ENCODE measurements at places on chromosomes 2 and 18. TPM values are rescaled to one million over a fixed set of nuclear protein-coding genes. Genes with fewer than 3 reads are reported as not detected.

- DNase-seq, result no peak
Observed at GRCh38 chr2:70399046-70399445, 97.2 kb upstream of the FAM136A start.

- no peak for DNase-seq
Observed at GRCh38 chr2:219772103-219772635, 144.7 kb downstream of the SLC4A3 start.

DNA sequence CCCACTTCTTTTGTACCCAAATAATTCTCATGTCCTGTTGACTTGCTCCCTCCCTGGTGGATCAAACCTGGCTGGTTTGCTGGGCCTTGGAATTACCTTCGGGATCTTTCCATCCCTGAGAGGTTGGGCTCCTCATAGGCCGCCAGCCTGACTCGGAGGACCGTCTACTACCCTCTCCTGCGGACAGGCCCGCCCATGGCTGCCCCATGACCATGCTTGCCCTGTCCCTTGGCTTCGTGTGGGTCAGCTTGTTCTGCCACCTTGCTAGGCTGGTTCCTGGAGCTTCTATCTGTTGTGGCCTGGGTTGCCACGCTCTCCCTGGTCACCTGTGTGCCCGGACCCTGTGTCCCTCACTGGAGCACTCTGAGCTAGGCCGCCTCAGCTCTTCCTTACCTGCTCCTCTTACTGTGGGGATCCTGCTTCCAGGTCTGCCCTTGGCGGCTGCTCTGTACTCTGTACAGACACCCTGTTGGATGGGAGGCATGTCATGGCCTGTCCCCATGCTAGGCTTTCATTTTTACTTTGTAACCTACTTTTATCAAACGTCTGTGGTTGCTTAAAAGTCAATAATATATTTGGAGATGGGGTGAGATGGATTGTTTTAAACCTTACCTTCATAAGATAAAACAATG is 29.7 kb upstream of the FHL2 start:
- DNase-seq, result no peak

- no peak for DNase-seq
Observed at GRCh38 chr2:128503399-128504245, 185.0 kb upstream of the HS6ST1 start.

DNA sequence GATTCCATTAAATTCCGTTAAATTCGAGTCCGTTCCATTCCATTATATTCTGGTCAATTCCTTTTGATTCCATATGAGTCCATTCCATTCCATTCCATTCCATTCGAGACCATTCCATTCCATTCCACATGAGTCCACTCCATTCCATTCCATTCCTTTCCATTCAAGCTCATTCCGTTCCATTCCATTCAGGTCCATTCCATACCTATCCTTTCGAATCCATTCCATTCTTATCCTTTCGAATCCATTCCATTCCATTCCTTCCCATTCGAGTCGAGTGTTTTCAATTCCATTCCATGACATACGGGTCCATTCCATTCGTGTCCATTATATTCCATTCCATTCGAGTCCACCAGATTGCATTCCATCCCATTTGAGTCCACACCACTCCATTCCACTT is 1127.4 kb downstream of the RPIA start:
- DNase-seq, result no peak

GRCh38 chr2:139155991-139156390 is 375.8 kb upstream of the NXPH2 start:
- no peak for DNase-seq

DNA sequence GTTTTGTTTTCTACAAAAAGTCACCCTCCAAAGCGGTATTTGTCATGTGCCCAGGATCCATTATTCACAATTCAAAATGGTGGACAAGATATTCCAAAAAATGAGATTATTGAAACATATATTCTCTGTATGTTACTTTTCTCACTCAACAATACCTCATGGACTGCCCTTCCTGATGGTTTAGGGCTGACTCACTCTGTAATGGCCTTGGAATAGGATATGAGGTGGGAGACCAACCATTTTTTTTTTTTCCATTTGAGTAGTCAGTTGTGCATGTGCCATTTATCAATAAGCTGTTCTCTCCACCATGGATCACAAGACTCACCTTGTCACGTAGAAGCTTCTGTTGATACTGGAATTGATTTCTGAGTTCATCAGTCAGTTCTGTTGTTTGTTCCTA is 64.5 kb downstream of the LYPD6 start:
- no peak for DNase-seq

- no peak for DNase-seq
Observed at GRCh38 chr18:25167612-25168410, 184.2 kb downstream of the ZNF521 start.

DNA sequence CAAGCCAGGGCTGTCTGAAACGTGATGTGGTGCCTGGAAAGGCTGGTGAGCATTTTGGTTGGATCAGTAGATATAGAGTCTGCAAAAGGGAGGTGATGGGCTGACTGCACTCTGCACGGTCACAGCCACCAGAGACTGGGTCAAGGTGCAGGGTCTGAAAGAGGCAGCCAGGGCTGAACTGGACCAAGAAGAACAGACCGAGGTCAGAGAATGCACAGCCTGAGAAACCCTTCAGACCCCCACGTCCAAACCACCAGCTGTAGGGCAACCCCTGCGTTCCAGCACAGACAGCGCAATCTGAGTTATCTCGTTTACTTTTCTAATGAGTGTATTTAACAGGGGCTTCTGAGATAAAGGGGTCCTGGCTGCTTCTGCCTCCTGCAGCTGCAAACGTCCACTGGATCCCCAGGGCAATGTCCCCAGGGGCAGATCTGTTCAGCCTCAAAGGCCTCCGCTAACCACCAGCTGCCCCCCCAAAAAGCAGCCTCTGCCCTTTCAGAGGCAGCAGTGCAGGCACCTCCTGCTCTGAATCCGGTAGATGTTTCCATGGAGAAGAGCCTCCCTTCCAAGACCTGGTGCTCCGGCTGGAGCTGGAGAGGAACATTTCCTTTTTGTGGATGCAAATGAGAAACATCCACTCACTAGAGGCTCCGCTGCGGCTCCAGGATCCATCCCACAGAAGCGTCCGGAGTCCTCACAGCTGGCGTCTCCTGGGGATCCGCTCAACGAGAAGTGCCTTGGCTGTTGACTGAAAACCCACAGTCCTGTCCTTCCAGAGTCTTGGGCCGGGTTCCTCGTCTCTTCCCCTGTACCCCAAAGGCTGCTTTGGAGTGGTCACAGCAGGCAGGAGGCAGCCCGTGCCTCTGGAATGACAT is 970 bp upstream of the KCNG2 start:
- DNase-seq, result no peak

DNA sequence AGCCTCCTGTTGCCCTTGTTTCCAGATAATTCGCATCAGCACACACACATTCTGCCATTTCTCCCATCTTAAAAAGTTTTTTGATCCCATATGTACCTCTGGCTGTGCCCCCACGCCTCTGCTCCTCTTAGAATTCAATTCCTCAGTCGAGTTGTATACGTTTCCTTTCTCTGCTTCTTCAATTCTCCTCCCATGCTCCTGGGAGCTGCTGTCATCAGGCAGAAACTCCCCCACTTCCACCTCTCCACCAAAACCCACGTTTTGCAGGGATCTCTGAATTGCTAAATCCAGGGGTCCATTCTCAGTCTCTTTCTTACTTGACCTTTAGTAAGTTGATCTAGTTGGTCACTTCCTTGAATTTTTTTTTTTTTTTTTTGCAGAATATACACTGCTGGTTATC is 98.8 kb downstream of the VWA3B start:
- DNase-seq, result no peak

DNA sequence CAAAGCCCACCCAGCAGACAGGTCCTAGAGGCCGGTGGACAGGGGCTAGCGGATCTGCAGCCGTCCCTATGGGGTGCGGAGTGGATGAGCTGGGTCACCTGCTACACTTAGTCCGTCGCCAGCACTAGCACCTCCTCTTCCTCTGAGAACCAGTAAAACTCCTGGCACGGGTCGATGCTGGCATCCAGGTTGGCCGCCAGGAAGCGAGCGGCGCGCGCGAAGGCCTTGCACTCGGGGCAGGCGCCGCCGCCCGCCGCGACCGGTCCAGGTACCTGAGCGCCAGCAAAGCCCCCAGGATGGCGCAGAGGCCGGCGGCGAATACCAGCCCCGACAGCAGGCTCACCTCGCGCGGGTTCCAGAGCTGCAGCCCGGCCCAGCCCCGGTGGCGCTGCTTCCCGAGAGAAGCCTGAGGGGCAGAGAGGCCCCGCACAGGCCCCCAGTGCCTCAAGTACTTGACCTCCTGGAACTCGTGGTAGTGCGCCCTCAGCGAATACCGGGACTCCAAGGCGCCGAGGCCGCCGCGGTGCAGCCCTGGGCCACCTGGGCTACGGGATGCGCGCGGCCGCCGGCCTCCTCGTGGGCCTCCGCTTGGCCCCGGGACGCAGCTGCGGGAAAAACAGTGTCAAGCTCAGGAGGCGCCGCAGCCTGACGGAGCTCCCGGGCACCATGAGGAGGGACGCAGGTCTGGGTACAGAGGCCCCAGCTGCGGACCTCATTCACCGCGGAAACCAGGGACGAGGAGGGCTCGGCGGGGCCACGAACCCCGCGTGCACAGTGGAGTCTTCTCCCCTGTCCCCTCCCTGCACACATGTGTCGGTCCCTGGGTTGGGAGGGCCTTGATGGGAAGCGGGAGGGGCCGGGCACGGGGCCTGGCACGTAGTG is 27.5 kb upstream of the ALPP start:
- no peak for DNase-seq

DNA sequence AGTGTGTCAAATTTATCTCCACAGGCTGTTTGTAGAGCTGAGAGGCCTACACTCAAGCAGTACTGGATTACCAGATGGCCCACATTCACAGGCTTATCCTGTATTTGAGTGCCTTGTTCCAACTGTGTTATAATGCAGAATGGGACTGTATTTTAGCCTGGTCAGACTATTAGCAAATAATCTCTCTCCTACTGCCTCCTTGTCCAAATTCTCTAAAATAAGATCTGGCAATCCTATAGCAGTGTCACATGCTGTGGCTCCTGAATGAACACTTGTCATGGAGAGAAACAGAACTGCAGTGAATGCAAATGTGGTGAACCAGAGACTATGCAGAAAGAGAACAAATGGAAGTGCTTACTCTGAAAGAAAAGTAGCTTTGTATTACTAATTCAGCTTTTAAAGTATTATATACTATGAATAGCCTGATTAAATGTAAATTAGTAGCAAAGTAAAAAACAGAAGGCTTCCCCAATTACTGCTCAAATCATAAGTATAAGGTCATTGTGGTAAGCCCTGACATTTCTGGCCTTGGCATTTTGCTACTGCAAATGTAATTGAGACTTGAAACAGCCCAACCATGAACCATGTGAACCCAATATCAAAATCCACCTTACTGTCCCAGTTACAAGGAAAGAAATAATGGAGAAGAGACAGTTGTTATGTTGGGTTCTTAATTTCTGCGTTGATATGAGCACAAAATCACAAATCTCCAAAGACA is 80.0 kb downstream of the MAP4K3 start:
- no peak for DNase-seq

GRCh38 chr18:55405893-55406406 is 182.0 kb downstream of the TCF4 start:
- no peak for DNase-seq

- DNase-seq, result no peak
Observed at GRCh38 chr2:64455545-64455944, 1.6 kb downstream of the LGALSL start.

DNA sequence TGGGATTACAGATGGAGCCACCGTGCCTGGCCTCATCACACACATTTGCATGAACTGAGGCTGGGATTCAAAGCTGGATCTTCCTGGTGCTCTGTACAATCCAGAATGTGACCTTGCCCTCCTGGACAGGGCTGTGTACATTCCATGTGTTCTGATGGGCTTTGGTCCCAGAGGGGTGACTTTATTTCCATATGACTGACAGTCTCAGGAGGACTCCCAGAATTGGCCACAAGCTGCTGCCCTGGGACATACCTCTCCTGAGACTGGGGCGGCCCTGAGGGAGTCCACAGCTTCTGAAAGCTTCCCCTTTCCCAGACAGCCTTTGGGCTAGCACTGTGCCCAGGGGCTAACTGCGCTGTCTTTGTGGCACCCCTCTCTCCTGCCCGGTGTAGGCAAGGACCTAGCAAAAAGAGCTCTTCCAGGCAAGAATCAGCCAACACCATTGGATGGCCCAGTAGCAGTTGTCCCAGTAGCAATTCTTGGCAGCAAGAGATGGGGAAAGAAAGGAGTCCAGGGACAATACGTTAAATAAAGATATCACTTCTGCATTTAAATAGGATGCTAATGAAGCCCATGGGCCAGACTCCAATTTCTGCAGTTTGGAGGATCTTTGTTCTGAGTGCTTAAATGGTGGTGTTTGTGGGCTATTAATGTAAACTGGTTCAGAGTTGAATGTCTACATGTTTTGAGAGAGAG is 26.4 kb upstream of the ZNF532 start:
- no peak for DNase-seq

DNA sequence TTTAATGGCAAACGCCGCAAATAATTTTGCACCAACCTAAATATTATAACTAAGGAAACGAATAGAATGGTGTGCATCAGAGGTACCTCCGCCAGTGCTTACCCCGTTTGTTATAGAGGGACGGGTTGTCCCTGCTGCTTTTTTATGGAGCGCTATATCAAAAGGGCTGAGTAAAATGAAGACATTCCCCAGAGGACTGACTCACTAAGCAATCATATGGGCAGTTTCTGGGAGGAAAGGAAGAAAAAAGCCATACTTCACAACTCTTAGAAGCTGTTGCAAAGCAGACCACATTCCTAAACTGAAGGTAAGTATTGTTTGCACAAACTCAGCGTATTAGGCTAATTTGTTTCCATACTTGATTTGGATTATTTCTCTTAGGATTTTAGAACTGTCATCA is 12.9 kb downstream of the ID2 start:
- no peak for DNase-seq

DNA sequence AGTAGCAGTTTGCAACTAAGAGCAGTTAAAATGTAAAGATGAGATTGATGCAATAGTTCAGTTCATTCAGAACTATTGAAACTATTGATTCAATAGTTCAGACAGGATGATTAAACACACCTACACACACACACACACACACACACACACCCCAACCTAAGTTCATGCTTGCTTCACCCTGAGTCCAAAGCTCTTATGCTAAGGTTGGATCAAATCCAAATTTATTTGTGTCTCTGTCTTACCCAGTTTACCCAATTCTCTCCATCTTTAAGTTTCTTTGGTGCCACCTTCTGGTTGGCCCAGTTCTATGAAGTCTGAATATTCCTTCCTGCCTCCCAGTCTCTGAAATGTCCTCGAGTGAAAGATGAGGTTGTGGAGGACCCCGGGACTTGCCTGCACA is 5.1 kb downstream of the SERPINB8 start:
- DNase-seq, result no peak

TEKT4 gene
- total RNA-seq, result not detected

TTN gene
- total RNA-seq, result 33.3 TPM

FBXO41 gene
- total RNA-seq, result 25.7 TPM
